ENCODE measurements at places on chromosomes 5 and 9.
A peak's percentile ranks its signal among the peaks of the same experiment; 100 is the strongest.

GRCh38 chr9:104069288-104069687 is 24.8 kb upstream of the SMC2 start:
- DNase-seq: no peak

DNA sequence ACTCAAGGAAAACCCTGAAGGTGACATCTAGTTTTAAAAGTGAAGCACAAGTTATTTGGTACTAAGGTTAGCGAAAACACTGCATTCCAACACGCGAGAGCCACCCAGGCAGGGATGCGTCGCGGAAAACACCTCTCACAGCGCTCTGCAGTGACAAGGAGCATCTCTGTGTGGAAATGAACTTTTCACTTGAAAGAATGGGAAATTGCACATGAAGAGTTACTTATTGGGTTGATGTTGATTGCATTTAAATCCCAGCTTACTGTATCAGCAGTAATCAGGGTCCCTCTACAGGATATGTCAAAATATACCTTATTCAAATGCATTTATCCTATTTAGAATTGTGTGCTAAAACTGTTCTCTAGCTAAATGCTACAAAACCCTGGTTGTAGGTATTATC is 144.4 kb downstream of the BNC2 start:
- peak; percentile 85 for DNase-seq

DNA sequence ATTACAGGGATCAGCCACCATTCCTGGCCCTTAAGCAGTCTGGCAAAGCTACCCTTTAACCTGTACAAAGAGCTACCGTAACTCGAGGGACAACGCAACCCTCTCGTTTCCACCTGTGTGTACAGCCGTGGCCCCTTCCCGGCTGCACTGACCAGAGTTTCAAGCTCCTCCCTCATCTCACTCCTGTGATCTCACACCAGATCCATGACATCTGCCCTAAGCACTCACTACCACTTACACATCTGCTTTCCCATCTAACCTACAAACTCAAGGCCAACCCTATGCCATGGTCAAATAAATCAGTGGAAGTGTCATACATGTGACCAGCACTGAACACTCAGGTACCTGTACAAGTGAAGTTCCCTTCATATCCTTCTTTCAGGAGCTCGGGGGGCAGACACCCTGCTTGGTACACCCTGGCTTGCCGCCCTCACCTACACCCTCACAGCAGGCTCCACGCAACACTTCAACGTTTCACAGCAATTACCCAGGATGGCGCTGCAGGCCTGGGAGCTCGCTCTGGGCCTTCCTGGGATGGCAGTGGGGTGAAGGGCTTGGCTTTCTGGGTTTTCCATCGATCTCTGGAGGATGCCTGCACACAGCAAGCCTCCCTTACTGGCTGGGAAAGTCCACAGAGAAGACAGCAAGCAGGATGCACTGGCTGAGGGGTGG is 61.7 kb downstream of the PRRT1B start:
- DNase-seq: no peak

DNA sequence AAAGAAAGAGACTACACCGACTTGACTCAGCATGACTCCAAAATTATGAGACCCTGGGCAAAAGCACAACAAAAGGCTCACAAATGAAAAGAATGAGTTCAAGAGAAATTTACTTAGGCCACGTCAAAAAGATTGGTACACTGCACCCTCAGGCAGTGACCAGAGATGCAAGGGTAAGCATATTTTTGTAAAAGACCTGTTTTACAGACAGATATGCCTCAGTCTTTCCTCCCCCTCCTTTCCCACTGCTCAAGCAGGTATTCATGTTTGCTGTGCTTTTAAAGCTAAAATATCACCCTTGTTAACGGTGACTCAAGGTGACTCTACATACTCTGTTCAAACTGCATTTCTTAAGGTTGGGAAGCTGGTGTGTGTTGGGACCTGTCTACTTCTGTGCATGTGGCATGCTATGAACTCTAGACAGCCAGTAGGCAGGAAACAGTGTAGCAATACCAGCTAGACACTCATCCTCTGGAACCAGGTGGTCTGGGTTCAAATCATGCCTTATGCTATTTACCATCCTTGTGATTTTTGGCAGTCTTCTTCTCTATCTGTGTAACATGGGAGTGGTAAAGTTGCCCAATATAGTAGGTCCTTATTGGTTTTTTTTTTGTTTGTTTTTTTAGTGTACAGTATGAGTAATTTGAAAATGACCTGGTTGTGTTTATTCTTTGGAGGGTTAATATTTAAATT is 98.7 kb downstream of the TLE4 start:
- DNase-seq: no peak

DNA sequence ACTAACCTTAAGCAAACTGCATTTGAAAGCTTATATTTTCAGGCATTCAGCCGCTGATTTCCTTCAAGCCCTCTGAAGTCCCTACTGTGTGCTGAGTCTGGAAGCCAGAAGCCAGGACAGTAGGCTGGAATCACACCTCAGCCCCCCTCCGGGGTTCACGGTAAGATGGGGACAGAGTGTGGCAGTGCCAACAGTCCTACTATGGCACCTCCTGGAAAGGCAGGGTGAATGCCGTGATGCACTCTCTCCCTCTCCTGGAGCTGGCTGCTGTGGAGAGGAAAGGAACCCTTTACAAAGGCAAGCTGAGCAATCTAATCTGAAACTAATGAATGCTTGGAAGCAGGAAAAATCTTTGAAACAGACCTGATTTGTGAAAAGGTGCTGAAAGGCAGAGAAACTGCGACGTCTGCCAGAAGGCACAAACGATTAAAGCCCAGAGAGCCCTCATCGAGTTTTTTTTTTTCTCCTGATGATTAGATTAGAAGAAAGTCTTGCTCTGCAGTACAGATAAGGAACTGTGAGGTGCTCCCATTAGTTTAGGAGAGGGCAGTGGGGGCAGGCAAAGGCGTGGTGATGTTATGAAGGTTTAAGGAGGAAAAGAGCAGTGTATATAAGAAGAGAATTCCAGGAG is 21.0 kb downstream of the ANKH start:
- no peak for DNase-seq

Data from muscle of leg (tissue), 16 donors.